ENCODE measurements at places on chromosomes 13 and 19.

DNA sequence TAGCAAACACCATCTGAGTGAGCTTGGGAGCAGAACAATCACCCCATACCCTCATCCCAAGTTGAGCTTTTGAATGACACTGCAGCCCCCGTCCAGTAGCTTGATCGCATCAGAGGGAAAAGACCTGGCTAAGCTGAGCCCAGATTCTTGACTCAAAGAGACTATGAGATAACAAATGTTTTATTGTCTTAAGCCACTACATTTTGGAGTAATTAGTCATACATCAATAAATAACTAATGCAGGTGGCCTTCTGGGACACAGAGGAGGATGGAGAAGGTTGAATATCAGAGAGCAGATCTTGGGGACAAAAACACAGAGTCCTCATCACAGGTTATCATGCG lies 24.6 kb upstream of the IGSF23 start:
- no peak for DNase-seq

- no peak for DNase-seq
Observed at GRCh38 chr19:46784262-46785053, 3.9 kb downstream of the SLC1A5 start.

GRCh38 chr13:113559061-113559460 lies 25.5 kb upstream of the TFDP1 start:
- no peak for DNase-seq

GRCh38 chr19:29323021-29323430 lies 110.1 kb upstream of the UQCRFS1 start:
- DNase-seq: no peak

DNA sequence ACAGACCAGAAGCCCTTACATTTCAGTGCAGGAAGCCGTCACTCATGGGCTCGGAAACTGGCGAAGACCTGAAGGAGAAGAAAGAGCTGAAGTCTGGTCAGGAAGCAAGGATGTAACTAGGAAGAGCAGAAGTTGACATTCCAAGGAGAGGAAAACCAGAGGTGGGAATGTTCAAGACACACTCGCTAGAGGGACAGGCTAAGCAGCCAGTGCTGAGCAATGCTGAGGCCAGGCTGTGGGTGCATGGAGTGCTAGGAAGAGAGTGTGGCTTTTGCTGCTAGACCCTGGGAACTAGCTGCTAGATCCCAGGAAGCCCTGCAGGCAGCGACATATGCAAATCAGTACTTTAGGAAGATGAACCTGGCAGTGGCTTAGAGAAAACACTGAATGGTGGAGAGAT lies 12.1 kb upstream of the URAD start:
- no peak for DNase-seq

DNA sequence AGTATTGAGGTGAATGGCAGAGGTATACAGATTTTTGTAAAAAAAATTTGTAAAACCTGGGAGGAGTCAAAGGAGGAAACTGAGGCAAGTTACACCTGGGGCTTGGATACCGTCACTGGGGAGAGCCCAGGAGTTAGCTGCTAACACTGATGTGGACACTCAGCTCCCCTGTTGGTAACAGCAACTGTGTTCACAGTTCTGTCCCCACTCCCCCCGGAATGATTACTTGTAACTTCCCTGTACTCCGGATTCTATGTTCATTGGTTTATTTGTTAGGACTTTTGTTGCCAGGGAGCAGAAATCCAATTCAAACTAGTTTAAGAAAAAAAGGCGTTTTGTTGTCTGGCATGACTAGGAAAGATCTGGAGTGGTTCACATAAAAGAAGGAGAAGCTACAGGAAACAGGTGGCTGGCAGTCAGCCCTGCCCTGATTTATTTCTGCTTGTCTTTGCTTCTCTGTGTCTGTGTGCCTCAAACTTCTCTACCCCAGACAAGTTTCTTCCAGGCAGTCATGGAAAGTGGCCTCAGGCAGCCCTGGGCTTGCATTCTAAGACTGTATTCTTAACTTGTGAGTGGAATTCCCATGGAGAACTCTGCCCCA lies 2.3 kb upstream of the GPR12 start:
- DNase-seq: no peak

GRCh38 chr19:47176627-47177090 lies 46.0 kb downstream of the SAE1 start:
- no peak for DNase-seq

DNA sequence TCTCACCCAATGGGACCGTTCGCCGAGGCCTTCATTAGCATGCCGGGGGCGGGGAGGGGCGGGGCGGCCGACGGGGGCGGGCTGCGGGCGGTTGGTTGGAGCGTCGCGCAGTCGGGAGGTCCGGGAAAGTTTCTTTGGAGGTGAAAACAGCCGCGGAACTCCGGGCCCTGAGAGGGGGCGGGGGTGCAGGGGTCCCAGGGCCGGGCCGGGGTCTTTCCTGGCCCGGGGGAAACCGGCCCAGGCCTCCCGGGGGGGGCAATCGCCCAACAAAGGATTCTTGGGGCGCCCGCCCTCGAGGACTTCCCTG lies at the start of gene HMG20B:
TSS of gene HMG20B (plus strand) at position 90 of the 307 bp plus-strand sequence. CDS start 366 bp downstream, outside the sequence.
- no peak for DNase-seq

- peak; percentile 62 for DNase-seq
Observed at GRCh38 chr19:2186071-2186846, 22.5 kb downstream of the DOT1L start.

DNA sequence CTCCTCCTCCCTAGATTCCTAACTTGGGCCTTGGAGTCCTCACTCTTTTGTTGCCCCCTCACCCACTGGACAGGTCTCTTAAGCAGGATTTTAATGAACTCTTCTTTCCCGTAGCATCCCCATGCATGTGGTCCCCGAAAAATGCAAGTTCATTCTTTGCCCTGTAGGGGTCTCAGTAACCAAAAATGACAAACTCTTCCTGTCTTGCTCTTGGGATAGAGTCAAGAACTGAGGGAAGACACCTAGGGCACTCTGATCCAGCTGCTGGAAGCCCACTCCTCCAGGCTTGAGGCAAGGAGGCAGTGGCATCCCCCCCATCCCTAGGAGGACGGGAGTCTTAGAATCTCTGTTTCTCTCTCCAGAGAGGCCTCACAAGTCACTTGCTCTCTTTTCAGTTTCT lies 987.0 kb downstream of the DIAPH3 start:
- DNase-seq: no peak

DNA sequence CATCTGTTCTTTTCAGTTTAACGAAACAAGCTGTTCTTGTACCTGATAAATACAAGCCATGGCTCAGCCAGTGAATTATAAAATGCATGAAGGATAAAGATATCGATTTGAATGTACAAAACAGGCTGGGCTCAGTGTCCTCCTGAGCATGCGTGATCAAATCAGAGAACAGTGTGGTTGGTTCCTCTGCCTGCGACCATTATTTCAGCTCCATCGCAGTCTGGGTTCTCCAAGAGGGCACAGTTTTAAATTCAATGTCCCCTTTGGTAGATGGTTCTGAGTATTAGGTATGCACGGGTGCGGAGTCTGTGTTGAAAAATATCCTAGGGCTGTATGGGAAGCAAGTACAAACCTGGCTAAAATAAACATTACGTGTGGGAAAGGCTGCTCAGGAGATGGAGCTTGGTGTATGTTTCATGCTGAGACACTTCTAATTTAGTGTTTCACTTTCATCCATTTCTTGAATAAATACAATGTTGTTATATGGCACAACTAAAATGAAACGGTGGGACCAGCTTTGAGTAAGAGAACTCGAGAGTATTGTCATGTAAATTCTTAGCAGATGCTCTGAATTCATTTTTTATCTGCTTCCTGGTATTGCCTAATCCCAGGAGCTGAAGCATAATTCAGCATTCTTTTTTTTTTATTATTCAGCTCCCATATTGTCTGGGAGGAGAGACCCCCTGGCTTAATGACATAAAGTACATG lies 458.7 kb downstream of the MYO16 start:
- DNase-seq: no peak

- DNase-seq: no peak
Observed at GRCh38 chr19:18233224-18233825, 7.1 kb upstream of the PDE4C start.

GRCh38 chr13:52001120-52001731 lies 10.0 kb downstream of the ATP7B start:
- no peak for DNase-seq

DNA sequence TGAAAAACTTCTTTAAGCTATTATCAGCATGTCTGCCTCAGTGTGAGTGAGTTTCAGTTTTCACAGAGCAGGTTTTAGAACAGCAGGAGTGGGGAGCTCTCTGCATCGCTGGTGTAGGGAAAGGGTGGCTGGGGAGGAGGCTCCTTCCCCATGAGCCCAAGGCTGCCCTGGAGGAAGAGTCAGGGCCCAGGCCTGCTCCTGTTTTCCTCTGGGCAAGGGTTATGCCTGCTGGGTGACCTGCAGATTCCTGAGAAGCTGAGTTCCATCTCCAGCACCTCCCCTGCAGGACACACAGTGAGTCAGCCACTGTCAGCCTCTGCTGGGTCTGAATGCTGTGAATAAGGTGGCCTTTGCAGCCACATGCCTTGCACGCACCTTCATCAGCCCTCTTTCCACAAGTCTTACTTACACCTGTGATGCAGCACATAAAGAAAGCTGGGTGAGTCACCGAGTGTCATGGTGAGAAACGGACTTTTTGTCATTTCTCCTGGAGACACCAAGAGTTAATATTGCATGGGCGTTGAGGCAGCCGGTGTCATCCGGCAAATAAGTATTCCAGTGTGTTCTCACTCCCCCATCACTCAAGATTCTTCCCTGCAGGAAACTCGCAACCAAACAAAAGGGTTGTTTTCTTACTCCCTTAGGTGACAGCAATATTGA lies 186.4 kb upstream of the KL start:
- DNase-seq: no peak

GRCh38 chr19:14915116-14915515 lies 26.2 kb upstream of the OR7C2 start:
- no peak for DNase-seq

DNA sequence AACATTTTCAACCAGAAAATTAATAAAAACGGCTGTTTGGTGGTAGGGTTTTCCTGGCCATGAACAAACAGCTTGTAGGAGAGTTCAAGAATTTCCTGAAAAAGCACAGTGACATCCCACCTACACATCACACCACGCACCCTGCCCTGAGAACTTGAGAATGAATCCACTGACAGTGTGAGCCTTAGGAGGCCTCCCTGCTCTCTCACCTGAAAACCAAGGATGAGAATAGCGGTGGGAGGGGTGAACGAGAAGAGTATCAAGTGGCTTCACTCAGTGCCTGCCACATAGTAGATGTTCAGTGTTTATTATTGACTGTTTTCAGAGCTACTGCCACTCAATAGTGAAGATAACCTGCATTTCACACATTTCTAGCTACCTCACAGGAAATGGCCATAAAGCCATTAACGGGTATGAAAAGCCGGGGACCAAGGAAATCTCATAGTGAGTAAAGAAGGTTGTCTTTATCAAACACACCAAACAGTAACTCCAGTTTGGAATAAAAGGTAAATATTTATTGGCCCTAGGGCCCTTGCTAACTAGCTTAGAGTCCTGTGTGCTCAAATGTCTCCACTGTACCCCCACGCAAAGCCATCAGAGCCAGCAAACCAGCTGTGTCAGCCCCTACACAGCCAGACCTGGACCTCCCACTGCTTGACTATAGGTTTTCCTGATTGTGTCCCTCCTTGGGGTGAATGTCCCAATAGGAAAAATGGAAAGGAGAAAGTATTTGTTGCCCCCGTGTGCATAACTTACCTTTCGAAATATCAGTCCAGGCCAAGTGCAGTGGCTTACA lies 40.6 kb downstream of the TPT1 start:
- DNase-seq: no peak

DNA sequence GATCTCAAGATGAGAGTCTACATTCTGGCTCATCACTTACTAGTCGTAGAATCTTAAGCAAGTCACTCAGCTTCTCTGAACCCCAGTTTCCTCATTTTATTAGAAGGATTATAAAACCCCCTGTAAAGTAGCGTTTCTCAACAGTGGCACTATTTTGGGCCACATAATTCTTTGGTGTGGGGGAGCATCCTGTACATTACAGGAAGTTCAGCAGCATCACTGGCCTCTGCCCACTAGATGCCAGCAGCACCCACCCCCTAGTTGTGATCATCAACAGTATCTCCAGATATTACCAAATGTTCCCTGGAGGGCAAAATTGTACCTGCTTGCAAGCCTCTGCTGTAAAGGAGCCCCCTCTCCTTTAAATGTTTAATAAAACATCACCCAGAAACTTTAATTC lies 22.6 kb downstream of the STARD13 start:
- no peak for DNase-seq

DNA sequence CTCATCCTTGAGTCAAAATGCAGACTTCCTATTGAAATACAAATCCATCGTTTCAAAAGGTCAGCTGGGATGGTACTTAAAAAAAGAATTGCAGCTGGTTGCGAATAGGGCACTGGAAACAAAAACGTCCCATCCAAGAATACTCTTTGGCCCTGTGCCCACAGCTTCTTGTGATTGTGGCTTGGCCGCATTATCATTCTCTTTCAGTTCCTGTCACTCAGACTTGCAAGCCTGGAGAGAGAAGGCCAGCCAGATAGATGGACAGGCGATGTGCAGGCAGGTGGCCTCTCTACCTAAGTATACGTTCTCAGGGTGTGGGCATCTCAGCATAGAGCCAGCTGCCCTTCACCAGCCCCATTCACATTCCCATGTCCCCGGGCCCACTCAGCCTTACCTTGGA lies 208.5 kb upstream of the ZNF536 start:
- no peak for DNase-seq

- no peak for DNase-seq
Observed at GRCh38 chr13:75860935-75861334, 224.8 kb downstream of the LMO7 start.

GRCh38 chr13:20126541-20127261 lies 34.2 kb downstream of the GJA3 start:
- no peak for DNase-seq

GRCh38 chr13:74026753-74027152 lies 107.5 kb downstream of the KLF12 start:
- DNase-seq: no peak

- DNase-seq: no peak
Observed at GRCh38 chr19:41993612-41994483, at the start of gene ATP1A3. Gene ATP1A3, minus strand, starts transcription at chr19:41994230. Its CDS starts 154 bp downstream, at chr19:41994076.

DNA sequence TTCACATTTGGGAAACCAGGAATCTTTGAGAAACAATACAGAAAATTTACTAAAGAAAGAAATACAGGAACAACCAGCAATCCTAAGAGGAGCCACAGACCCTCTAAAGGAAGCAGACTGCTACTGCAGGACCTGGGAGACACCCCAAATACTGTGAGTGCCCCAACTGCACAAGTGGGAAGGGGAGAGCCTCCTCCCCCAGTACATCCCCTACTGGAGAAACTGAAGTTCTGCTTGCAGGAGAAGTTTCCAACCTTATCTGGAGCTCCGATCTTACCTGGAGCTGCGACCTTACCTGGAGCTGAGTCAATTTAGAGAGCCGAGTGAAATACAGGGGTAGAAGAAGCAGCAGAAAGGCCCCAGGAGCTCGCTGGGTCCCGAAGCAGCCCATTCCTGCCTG lies 236.4 kb upstream of the SPRY2 start:
- DNase-seq: no peak
